ENCODE measurements at places on chromosomes 16 and 17. TPM values are rescaled to one million over a fixed set of nuclear protein-coding genes. Genes with fewer than 3 reads are reported as not detected.
A peak's percentile ranks its signal among the peaks of the same experiment; 100 is the strongest.

DNA sequence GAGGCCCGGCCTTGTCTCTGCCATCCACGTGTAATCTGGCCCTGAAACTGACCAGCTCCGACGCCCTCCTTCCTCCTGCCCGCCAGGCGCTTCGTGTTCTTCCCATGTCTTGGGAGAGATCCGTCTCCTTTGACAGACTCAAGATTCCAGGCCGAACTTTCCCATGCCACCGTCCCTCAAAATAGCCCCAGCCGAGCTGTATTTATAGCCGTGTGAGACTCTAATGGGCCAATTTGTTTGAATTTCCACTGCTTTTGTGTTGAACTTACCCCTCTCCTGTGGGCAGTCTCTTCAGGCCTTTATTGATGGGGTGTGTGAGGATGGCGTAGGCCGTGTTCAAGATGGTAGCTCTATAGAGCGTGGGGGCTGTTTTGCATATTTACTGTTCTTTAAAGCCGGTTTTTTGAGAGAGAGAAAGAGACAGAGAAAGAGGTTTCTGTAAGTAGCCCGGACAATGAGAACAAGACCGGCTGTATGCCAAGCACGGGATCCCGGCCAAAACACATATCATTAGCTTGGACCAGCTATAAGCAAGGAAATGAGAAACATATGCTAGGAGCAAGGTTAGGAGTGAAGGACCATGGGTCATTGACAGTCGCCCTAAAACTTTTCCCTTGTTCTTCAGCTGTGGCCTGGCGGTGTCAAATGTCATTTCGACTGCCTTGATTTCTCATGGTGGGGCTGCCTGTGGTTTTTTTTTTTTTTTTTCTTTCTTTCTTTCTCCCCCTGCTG is 124.5 kb upstream of the ZFHX3 start:
- H3K36me3 ChIP-seq: no peaks in the 10 kb centered on the region
- H3K27me3 ChIP-seq: no peaks in the 10 kb centered on the region
- peak; percentile 30 for DNase-seq
- H3K4me3 ChIP-seq: no peak overlapping the region

DNA sequence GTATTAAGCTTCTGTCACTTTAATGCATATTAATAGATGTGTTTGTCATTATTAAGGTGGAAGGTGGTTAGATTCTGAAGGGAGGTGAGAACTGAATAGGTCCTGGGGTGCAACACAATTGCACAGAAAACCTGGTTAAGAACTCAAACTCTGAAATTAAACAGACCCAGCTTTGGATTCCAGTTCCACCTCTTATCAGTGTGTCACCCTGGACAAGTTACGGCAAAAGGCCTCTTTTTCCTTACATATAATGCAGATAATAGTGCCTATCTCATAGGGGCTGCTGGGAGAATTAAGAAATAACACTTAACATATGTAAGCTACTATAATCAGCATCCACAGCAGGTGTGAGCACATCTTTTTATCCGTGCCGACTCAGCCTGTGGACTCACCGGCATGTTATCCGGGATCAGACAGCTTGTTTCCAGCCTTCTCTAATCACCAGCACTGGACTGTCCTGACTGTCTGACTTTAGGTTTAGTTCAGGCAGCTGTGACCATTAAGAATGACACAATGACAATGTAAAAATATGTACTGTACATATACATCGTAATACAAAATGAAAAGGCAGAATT is 31.4 kb downstream of the TEX2 start:
- DNase-seq: no peak
- no peak overlapping the region for H3K27ac ChIP-seq
- no peaks in the 10 kb centered on the region for H3K27me3 ChIP-seq
- peaks cover 10% of the 10 kb centered on the region for H3K4me1 ChIP-seq
- no peaks in the 10 kb centered on the region for H3K36me3 ChIP-seq
- no peak overlapping the region for H3K4me3 ChIP-seq

DNA sequence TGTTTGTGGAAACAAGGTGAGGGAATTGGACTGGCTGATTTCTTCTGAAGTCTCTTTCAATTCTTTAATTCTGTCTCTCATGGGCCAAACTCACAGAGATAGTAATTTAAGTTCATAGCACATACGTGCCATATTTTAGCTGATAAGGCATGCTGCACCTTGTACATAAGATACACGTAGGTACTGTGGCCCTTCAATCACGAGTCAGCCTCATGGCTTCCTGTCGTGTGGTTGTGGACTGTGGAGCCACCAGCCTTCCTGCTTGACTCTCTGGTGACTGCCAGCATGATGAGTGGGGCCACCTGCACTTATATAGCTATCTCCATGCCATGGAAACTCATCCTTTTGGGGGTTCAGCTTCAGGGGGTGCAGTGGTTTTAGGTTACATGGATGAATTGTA is 25.1 kb downstream of the KSR1 start:
- H3K36me3 ChIP-seq: no peaks in the 10 kb centered on the region
- H3K27ac ChIP-seq: no peak overlapping the region
- peaks cover 31% of the 10 kb centered on the region for H3K4me1 ChIP-seq
- no peak for DNase-seq

Gene TBC1D3L
- 14.9 TPM for total RNA-seq

DNA sequence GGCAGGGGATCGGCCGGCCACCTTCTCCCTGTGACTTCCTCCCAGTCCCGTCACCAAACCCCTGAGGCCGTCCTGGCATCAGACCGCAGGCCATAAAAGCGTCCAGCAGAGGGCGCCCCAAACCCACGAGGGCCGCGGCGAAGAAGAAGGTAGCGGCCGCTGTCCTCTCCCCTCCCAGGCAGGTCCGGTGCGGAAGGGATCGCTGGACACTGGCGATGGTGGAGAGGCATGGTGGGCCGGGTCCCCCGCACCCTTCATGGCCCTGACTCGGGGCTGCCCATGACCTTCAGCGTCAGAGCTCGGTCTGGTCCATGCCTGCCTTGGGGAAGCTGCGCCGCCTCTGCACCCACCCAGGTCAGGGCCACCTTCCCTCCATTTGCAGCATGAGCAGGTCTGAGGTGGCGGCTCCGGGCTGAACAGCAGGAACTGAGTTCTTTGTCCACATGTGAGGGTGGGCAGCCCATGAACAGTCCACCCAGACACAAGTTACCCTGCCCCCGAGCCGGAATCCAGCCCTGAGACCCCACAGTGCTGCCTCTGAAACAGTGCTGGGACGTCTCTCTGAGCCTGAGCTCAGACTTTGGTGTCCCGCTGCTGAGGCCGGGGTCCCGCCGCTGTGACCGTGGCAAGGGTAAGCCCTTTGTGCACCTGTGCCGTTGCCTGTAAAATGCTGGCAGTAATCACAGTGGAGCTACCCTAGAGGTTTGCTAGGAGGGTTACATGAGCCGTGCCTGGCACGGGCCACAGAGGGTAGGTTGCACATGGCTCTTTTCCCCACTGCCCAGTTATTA is 40.8 kb upstream of the CMIP start:
- DNase-seq: peak; percentile 76
- no peaks in the 10 kb centered on the region for H3K4me1 ChIP-seq
- H3K27ac ChIP-seq: no peak overlapping the region
- H3K36me3 ChIP-seq: no peaks in the 10 kb centered on the region
- H3K4me3 ChIP-seq: no peak overlapping the region
- H3K27me3 ChIP-seq: peaks cover 2% of the 10 kb centered on the region

DNA sequence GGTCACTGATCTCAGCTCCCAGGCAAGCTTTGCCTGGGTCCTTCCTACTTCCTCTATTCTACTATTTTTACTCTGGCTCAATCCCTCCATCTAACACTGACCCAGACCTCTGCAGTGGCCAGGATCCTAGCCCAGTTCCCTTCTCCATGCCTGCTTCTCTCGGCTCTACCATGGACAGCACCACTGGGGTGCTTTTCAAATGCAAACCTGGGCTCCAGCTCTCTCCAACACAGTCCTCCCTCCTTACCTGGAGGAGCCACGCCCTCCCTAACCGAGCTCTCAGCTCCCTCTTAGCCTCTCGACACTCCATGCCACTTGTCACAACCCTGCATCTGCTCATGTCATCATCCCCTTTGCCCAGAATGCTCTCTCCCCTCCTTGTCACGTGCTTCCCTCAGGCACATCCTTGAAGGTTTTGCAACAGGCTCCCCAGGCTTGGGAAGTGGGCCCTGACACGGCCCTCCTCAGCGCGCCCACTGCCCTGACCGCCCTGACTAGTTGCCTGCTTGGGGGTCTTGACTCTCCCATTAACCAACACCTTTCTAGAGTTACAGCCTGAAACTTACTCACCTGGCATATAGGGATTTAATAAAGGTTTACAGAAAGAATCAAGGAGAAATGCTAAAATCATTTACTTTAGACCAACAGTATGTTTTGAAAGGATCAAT is 41.6 kb downstream of the MARF1 start:
- H3K27me3 ChIP-seq: no peaks in the 10 kb centered on the region
- peak; percentile 15 for DNase-seq
- H3K4me1 ChIP-seq: no peaks in the 10 kb centered on the region

- H3K27ac ChIP-seq: no peak overlapping the region
- no peaks in the 10 kb centered on the region for H3K4me1 ChIP-seq
- no peak for DNase-seq
- no peaks in the 10 kb centered on the region for H3K27me3 ChIP-seq
These were observed 36.3 kb downstream of the PITPNC1 start for GRCh38 chr17:67413388-67413787.

GRCh38 chr16:17776888-17777287 is 306.1 kb upstream of the XYLT1 start:
- no peaks in the 10 kb centered on the region for H3K27me3 ChIP-seq
- H3K36me3 ChIP-seq: no peaks in the 10 kb centered on the region

Gene PRM1
- total RNA-seq: not detected

DNA sequence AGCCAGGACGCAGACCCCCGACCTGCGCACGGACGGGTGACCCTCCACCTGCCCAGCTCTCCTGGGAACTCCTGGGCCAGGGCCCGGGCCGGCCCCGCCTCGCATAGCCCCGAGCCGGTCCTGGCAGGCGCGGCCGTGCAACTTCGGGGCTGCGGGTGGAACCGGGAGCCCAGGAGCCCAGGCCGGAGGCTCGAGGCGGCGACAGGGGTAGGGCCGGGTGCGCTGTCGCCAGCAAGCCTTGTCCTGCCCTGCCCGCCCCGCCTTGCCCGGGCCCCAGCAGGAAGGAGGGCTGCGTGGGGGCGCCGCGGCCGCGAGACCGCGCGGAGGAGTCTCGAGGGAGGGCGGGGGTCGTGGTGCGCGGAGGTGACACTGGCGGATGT is 408 bp downstream of the LMF1 start:
- no peaks in the 10 kb centered on the region for H3K27me3 ChIP-seq
- DNase-seq: no peak
- peak overlapping the region; percentile 87 for H3K4me3 ChIP-seq
- peaks cover 15% of the 10 kb centered on the region for H3K4me1 ChIP-seq
- no peaks in the 10 kb centered on the region for H3K36me3 ChIP-seq

DNA sequence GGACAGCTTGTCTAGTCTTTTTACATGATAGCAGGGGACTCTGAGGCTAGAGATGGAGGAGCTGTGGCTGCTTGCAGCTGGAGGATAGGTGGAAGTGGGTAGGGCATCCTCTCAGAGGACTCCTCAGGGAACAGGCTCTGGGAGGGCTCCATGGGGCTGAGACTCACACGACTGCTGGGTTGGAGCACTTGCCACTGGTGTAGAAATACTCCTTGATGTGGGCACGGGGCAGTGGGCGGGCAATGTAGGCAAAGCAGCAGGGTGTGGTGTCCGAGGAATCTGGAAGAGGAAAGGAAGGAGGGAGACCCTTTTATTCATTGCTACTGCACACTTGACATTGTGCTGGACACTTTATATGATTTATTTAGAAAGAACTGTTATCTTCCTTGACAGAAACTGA is 1.8 kb downstream of the CCL5 start:
- no peaks in the 10 kb centered on the region for H3K27me3 ChIP-seq
- no peak for DNase-seq
- H3K4me3 ChIP-seq: no peak overlapping the region
- no peaks in the 10 kb centered on the region for H3K36me3 ChIP-seq

Gene UBALD1
- total RNA-seq: 33.6 TPM

DNA sequence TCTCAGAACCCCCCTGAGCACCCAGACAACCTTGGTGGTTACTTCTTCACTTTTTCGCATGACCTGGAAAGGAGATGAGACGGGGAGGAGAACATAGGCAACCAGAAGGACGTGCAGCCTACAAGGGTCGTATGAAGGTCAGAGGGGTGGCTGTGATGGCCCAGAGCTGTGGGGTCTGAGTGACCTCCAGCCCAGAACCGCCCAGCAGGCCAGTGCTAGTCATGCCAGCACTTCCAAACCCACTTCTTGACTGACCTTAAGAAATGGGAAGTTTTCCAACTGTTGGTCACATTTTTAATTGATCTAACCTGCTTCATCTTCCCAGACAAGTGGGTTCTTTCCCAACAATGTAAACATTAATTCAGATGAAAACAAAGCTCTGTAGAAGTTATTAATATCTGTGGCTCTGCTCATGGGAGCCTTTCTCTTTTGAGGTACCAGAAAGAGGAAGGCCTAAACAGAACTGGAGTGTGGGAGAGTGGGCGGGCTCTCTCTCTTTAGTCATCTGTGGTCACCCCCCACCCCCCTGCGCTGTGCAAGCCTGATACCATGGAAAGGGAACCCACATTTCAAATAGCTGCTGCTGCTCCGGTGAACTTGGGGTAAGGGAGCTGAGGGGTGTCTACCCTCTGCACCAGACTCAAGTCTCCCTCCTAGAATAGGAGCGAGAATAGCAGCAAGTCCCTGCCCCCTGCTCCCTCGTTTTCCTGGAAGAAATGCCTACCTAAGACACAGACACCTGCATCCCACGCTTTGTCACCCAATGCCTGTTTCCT is 101.6 kb downstream of the RAB11FIP4 start:
- H3K27ac ChIP-seq: no peak overlapping the region
- no peak overlapping the region for H3K4me3 ChIP-seq
- H3K27me3 ChIP-seq: no peaks in the 10 kb centered on the region
- H3K36me3 ChIP-seq: no peaks in the 10 kb centered on the region
- DNase-seq: no peak

GRCh38 chr16:67872131-67872630 is 671 bp upstream of the EDC4 start:
- peaks cover 4% of the 10 kb centered on the region for H3K4me1 ChIP-seq
- peaks cover 33% of the 10 kb centered on the region for H3K36me3 ChIP-seq
- H3K27me3 ChIP-seq: no peaks in the 10 kb centered on the region
- H3K27ac ChIP-seq: no peak overlapping the region
- H3K4me3 ChIP-seq: no peak overlapping the region

DNA sequence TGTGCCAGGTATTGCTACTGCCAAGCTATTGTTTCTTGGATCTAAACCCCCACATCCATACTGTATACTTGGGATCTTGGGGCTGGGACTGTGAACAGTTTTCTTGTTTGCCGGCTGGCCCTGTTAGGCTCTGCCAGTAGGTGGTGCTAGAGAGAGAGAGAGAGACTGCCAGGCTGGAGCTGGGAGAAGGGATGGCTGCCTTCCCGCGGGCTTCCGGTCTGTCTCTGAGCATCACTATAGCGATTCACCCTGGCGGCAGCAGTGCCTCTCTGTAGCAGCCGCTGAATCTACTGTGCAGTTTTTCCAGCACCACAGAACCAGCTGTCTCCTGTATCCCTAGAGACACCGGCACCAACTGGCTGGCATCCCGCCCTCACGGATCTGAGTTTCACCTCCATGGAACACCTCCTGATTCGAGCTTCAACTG is 201.2 kb downstream of the UTP18 start:
- H3K4me1 ChIP-seq: no peaks in the 10 kb centered on the region
- H3K4me3 ChIP-seq: no peak overlapping the region
- no peaks in the 10 kb centered on the region for H3K27me3 ChIP-seq
- no peak overlapping the region for H3K27ac ChIP-seq
- no peaks in the 10 kb centered on the region for H3K36me3 ChIP-seq

Gene NGFR
- 31.3 TPM for total RNA-seq

Measured in cardiac muscle cell (in vitro differentiated cells and primary cell).